Activated naive CD8-positive, alpha-beta T cell treated with anti-CD3 and anti-CD28 coated beads, Interleukin-2, amount 10 ng/mL, durations not matched to agents 7 days and 5 days (primary cell): ENCODE measurements at places on chromosomes 4 and X. TPM values are rescaled to one million over a fixed set of nuclear protein-coding genes. Genes with fewer than 3 reads are reported as not detected.

- DNase-seq, result peak; percentile 48
These were observed 43.0 kb downstream of the CCDC158 start for GRCh38 chr4:76377911-76378310.

- DNase-seq, result no peak
These were observed 34.4 kb upstream of the SLC34A2 start for GRCh38 chr4:25621027-25621930.

PARM1 gene
- not detected for total RNA-seq

CTPS2 gene
- 6.0 TPM for total RNA-seq

GRCh38 chr4:30005995-30006394 lies 714.2 kb upstream of the PCDH7 start:
- no peak for DNase-seq

DNA sequence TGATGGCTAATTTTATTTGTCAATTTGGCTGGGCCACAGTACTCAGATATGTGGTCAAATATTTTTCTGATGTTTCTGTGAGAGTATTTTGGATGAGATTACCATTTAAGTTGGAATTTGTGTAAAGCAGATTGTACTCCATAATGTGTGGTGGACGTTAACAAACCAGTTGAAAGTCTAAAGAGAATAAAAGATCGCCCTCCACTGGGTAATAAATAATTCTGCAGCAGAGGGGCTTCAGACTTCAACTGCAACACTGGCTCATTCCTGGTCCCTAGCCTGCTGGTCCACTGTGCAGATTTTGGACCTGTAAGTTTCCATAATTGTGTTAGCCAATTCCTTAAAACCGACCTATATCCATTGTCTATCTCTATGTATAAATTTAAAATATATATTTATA lies 540.3 kb downstream of the PCDH18 start:
- DNase-seq, result no peak

- no peak for DNase-seq
These were observed 54.7 kb upstream of the LAS1L start for GRCh38 chrX:65589304-65589703.

PAGE2 gene
- total RNA-seq, result not detected

FMR1NB gene
- not detected for total RNA-seq

WDFY3 gene
- total RNA-seq, result 0.71 TPM

UGT2B10 gene
- not detected for total RNA-seq

DNA sequence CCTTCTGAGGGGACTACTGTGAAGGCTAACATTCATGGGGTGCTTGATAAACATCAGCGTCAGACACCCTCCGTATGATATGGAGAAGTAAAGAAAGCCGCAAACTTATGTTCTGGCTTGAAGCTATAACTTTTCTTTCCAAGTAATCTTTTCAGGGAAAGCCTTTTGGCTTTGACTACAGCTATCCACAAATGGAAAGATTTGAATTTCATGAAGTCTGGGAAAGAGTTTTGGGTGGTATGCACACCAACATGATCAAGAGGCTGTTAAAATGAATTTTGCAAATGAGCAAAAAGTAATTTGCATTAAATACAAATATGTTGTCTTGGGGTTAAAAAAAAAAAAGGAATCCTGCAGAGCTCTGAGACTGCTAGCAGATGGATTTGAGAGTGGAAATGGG lies 114.8 kb upstream of the LIMCH1 start:
- DNase-seq, result no peak

DNA sequence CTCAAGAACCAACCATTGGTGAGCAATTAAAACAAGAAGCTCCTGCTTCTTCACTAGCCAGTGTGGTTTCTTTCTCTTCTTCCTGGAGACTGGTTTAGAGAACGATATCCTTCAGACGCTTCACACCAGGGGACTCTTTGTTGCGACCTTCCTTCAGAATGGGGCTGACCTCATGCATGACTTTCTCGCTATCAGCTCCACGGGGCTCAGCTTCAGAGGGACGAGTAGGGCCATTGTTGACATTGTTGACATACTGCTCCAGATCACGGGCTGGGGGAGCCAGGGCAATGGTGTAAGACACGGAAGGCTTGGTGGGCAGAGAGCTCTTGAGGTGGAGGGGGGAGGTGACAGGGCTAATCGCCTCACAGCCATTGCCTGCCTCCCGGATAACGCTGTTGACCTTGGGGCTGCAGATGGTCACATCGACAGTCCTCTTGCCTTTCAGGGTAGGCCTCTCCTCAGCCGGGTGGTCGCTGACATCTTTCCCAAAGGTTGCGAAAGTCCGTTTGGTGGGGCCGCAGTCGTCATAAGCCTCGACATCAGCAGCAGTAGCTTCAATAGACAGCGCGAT lies 113.8 kb downstream of the PCDH19 start:
- DNase-seq, result no peak

MTNR1A gene
- total RNA-seq, result not detected

- DNase-seq, result no peak
These were observed 23.3 kb upstream of the SCML2 start for GRCh38 chrX:18377796-18378195.

GRCh38 chr4:72604324-72604723 lies 35.3 kb upstream of the ADAMTS3 start:
- no peak for DNase-seq

MFSD8 gene
- total RNA-seq, result 27.4 TPM

- no peak for DNase-seq
These were observed 112.9 kb downstream of the CPZ start for GRCh38 chr4:8705161-8706145.

DNA sequence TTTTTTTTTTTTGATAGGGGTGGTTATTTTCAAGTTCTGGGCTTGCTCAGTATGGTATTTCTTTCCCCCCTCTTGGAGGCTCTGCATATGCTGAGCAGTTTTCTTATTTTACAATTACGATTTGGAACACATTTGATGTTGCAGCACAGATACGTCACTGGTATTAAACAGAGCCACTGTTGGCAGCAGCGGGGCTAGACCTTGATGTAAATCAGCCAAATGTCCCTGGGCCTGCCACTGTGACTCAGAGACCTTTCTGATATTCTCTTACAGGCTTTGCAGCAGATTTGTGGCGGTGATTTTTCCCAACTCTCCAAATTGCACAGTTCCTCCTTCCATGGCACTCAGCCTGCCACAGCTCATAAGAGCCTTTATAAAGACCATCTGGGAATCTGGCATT lies 81.1 kb downstream of the VMA21 start:
- no peak for DNase-seq

DNA sequence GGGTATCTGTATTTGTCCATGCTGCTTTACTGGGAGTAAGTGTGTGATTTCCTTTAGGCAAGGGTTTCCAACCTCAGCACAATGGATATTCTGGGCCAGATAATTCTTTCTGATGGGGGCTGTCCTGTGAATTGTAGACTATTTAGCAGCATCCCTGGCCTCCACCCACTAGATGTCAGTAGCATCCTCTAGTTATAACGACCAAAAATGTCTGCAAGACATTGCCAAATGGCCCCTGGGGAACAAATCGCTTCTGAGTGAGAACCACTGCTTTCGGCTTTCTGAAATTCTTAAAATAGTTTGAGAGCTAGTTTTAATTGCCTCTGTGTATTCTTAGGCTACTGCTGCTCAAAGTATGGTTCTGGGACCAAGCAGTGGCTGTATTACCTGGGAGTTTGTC lies 81.2 kb upstream of the GPM6B start:
- DNase-seq, result no peak

DNA sequence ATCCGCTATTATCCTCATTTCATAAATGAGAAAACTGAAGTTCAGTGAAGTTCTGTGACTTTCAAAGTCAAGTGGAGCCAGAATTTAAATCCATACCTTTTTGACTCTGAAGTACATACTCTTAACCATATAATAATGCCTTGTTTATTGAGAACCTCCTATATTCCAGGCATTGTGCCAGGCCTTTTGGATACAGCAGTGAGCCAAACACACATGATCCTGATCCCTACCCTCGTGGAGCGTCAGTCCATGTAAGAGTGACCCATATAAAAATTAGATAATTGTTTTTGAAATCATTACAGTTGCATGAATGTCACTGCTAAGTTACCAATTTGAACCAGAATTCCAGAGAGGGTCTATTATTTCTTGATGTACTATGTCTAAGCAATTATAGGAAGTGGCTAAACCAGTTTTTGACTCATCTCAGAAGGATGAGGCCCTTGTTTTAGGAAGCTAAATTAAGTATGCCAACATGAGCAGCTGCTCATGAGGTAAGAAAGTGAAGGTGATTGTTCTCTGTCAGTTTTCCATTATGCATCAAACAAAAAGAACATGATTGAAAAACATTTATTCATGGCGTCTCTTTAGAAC lies 289.5 kb downstream of the GLUD2 start:
- no peak for DNase-seq

FHIP1A gene
- 0.45 TPM for total RNA-seq

LONRF3 gene
- 1.6 TPM for total RNA-seq

DNA sequence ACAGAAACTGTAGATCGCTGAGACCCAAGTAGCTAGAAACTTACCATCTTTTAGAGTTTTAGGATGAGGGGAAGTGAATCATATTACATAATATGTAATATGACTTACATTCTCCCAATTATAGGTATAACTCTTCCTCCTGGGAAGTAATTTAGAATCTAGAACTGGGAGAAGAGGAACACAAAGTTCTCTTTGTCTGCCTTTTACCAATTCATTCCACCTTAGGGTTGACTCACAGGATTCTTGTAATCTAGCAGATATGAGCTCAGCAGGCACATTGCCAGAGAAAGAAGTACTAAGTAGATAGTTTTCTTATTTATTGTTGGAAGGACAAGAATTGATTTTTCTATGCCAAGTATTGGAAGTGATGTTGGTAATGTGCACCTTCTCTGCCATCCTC lies 58.0 kb upstream of the CCSER1 start:
- DNase-seq, result no peak

SHROOM3 gene
- not detected for total RNA-seq

- DNase-seq, result no peak
These were observed 60.4 kb downstream of the PCDH18 start for GRCh38 chr4:137471895-137472294.
